Activated T-helper 9 cell treated with anti-CD3 and anti-CD28 coated beads, Interleukin-2, amount 50 U/mL, for 16 hours (primary cell): ENCODE measurements at places on chromosomes 13 and 19.
A peak's percentile ranks its signal among the peaks of the same experiment; 100 is the strongest.

DNA sequence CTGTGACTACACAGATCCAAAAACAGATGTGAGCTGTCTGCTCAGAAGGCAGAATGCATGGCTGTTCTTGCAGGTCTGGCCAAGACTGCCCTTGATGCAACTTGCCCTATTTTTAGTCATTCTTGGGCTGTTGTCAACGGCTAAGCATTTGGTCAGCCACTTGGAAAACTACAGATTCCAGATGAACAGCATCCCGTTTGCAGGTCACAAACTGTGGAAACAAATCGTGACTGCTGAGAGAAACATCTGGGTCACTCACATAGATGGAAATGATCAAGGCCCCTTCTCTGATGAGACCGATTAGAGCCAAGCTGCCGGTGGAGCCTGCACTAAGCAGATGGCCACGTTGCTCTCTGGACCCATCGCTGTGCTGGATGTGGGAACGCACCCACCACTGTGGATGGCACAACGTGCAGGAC is 15.4 kb upstream of the METTL21C start:
- DNase-seq: no peak

DNA sequence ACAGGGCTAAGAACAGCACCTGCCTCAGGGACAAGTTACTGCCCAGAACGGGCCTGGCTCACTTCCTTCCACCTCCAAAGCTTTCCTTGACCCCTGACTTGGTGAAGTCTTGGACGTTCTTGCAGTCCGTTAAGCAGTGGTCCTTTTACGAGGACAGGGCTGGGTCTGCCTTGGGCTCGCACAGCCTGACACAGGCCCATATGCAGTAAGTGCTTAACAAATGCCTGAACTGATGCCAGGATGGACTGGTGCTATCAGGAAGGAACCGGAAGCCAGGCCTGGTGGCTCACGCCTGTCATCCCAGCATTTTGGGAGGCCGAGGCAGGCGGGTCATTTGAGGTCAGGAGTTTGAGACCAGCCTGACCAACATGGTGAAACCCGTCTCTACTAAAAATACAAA is 1.8 kb upstream of the PLK5 start:
- no peak for DNase-seq

GRCh38 chr13:97849305-97849704 is 104.2 kb upstream of the IPO5 start:
- no peak for DNase-seq

- DNase-seq: no peak
Observed at GRCh38 chr13:44868397-44868796, 120.9 kb downstream of the NUFIP1 start.

GRCh38 chr13:46728777-46729176 is 68.2 kb downstream of the ESD start:
- DNase-seq: no peak

- peak; percentile 36 for DNase-seq
Observed at GRCh38 chr19:46787331-46788261, 798 bp downstream of the SLC1A5 start.

DNA sequence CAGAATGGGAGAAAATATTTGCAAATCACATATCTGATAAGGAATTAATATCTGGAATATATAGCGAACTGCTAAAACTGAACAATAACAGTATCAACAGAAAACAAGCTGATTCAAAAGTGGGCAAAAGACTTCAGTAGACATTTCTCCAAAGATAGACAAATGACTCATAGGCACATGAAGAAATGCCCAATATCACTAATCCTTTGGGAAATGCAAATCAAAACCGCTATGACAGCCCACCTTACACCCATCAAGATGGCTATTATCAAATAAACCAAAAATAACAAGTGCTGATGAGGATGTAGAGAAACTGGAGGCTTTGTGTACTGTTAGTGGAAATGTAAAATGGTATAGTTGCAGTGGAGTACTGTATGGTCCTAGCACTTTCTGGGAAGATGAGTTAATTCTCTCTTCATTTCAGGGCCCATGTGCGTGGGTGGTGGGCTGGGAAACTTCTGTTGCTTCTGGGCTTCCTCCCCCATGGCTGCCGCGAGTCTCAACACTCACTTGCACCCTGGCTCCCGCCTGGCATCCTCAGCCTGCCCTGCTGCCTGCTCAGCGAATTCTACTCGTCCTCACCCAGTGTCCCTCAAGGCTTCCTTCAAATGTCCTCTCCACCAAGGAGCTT is 12.4 kb upstream of the GJA3 start:
- DNase-seq: no peak

DNA sequence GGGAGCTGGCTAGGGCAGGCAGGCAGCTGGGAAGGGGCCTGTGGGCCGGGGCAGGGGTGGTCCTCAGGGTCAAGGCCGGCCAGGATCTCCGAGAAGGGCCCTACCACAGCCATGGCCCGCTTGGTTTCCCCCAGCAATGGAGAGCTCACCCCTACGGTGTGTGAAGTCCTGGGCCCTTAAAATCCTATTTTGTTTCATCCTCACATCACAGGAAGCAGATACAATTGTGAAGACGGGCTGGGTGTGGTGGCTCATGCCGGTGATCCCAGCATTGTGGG is 8.7 kb downstream of the RNU6-9 start:
- DNase-seq: no peak

- DNase-seq: no peak
Observed at GRCh38 chr19:9009935-9010651, at the start of gene MUC16. MUC16 (minus strand) TSS chr19:9010409.

DNA sequence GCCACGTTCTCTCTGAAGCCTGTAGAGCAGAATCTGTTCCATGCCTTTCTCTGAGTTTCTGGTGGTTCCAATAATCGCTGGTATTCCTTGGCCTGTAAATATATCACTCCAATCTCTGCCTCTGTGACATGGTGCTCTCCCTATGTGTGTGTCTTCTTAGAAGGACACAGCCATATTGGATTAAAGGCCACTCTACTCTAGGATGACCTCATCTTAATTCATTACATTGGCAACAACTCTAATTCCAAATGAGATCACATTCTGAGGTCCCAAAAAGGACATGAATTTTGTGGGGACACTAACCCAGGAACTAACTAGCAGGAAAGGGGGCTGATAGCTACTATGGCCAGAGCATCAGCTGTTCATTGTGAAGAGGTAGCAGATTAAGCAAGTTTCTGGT is 110.7 kb downstream of the KLF12 start:
- DNase-seq: no peak

DNA sequence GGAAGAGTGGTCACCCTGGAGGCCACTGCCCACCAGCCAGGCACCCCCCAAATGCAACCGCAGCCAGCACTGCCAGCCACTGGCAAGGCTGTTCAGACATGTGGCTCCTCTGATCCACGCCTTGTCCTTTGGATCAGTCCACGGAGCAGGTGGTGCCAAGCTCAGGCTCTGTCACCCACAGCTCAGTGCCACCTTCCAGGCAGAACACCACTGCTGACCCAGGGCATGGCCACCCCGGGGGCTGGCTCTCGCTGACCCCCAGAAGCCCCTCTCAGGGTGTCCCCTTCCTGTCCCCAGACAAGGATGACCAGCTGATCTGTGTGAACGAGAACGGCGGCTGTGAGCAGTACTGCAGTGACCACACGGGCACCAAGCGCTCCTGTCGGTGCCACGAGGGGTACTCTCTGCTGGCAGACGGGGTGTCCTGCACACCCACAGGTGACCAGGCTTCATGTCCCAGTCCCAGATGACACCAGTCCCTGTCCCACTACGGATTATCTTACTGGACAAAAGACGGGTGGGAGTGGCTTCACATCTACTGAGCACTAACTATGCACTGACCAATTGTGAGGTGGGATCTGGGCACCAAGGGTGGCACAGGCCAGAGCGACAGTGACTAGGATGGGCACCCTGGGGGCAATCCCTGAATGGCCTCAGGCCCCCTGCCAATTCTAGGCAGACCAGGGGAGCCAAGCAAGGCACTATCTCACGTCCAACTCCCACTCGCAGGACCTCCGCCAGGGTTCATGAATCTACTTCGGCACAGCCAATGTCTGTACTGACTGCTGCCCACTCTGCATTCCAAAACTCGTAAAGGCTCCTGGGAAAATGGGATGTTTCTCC is 7.0 kb upstream of the F10 start:
- no peak for DNase-seq

DNA sequence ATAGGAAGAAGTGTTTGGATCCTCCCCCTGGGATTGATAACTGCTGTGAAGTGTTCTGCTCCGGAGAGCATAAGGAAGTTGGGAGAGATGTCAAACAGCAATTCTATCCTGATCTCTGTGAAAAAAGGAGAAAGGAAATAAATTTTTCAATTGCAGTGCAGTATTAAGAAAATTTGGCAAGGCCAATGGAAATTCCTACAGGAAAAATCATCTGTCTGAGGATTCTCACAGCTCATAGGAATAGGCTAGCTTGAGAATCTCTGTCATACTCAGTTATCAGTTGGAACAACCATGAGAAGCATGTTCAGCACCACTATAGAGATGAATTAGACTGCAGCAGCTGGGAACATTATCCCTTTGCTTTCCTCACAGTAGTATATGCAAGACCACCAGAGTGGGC is 1238.9 kb upstream of the MIR17HG start:
- no peak for DNase-seq

DNA sequence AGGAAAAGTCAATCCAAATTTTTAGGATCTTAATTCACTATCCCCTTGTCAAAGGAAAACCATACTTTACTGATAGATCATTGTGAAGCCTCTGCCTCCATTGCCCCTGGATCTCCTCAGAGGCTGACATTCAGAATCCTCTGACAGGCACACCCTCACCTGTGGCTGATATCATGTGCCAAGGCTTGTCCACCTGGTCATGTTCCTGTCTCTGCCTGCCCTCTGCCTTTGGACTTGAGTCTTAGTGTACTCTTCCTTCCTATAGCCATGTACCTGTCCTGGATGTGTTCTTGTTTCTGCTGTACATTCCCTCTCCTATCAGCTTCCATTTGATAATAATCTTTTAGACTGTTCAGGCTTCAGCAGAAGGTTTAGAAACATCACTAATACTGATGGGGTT is 179.4 kb downstream of the TNFSF13B start:
- DNase-seq: no peak

DNA sequence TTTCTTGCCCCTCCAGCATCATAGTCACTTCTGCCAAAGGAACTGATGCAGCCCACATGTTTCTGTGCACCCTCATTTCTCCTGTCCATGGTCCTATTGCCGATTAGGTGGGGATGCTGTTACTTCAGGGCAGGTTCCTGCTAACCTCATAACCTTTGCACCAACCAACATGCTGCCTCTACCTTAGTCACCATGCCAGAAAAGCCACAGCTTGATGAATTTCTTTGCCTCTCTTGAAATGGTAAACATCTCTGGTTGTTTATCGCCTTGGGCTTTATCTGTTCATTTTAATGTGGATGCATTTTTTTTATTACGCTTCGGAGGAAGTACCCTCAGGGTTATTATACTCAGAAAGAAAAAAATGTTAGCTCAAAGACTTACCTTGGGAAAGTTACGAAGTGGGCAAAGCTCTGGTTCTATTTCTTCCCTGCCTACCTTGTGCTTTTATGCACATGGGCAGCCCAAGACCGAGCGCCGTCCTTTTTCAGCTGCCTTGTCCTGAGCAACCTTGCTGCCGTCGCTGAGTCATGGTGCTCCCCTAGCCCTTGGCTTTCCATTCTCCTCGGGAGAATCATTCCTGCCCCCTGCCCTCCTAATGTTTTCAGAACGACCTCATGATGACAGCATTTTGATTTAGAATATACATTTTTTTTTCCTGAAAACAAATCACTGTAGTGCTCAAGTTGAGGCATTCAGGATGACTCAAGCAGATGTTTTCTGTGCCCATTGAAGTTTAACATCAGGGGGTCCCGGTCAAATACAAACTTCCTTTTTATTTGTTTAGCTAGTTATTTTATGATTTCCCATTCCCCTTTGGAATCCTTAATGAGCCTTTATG is 280.0 kb downstream of the SHISA2 start:
- DNase-seq: no peak

GRCh38 chr19:40178756-40179155 is 12.5 kb upstream of the MAP3K10 start:
- DNase-seq: no peak

GRCh38 chr13:61685682-61686012 is 270.0 kb upstream of the PCDH20 start:
- no peak for DNase-seq

DNA sequence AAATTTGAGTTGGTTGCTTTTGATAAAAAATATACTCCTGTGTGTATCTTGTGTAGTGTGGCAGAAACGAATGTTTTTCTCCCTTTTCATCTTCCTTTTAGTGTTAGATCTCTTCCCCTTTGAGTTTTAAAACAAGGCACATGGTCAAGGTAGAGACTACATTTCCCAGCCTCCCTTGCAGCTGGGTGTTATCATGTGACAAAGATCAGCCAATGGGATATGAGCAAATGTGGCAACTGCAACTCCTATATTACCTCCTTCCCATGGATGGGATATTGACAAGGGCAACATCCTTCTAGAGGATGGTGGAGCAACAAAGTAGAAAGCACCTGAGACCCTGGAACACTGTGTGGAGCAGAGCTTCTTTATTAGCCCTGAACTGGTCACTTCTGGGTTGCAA is 42.4 kb downstream of the ADGRE3 start:
- DNase-seq: no peak

DNA sequence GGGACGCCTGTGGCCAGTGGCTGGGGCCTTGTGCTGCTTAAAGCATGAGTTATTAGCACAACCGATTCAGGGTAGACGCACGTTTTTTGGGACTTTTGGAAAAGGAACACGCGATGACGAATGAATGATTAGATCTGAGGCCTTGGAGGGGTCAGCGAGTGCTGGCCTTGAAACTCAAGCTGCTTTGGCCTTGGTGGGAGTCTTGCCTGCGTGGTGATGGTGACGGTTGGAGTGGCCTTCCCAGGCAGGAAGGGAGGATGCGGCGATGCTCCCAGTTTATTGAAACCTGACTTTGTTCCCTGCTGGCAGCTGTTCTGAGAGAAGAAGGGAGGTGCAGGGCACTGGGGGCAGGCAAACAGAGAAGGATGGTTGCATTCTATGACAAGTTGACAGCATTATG is 63.1 kb upstream of the RNF113B start:
- DNase-seq: no peak

- no peak for DNase-seq
Observed at GRCh38 chr19:2628597-2628996, 73.9 kb downstream of the GNG7 start.

- no peak for DNase-seq
Observed at GRCh38 chr13:111184458-111185401, 69.6 kb downstream of the ARHGEF7 start.

DNA sequence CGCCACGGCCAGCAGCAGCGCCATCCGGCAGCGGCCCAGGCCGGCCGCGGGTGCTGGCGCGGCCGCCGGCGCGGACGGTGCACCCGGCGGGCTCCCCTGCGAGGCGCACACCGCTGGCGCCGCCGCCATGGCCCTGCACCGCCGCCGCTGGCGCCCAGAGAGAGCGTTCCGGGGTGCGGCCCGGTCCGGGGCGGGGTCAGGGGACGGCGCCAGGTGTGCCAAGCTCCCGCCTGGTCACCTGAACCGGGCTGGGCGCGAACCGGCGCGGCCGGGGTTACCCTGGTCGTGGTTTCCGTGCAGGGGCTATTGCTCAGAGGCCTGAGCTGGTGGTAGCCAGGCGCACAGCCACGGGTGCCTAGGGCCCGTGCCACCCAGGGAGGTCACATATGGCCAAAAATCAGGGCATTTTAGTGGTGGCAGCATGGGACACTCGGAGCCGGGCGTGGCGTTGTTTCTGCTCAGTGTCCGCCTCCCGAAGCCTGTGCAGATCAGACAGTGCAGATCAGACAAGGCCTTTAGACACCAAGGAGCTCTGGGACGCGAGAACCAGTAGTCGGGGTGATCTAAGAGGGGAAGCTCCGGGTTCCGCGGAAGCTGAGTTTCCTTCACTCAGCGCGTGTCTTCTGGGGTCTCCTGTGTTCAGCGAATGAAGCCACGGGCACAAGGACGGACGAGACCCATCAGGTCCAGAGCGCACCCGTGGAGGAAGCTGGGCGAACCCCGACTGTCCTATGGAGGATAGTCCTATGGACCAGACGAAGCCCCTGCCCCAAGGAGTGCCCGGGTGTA is at the start of gene TMEM238:
Gene TMEM238 (minus strand): TSS at position 162 of the 789 bp plus-strand sequence. CDS start 33 bp downstream, at position 129.
- peak; percentile 16 for DNase-seq
